NCI-H446 (cell line): ENCODE measurements at places on chromosomes 16 and 17.

- DNase-seq: no peak
These were observed 12.4 kb downstream of the MRPL58 start for GRCh38 chr17:75024686-75025397.

DNA sequence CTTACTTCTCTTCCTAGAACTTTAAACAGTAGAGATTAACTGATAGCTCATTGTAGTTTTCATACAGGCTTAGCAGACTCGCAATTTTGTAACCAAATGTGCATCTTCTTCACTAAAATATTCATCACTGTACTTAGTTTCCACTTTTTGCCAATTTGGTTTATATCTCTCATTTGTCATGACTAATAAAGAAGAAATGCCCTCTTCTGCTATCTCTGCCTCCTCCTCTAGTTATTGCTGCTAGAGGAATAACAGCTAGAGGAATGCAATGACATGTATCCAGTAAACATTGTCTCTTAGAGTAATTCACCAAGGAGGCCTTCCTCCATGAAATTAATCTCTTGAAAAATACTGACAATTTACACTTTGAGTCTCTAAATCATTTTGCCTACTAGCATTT is 115.5 kb upstream of the COX10 start:
- DNase-seq: no peak

GRCh38 chr16:1361685-1362360 is 10.1 kb downstream of the GNPTG start:
- DNase-seq: no peak

GRCh38 chr17:68592682-68593641 is 8.2 kb downstream of the FAM20A start:
- DNase-seq: no peak
